OCI-M1 (cell line): ENCODE measurements at places on chromosomes 3 and 15.

DNA sequence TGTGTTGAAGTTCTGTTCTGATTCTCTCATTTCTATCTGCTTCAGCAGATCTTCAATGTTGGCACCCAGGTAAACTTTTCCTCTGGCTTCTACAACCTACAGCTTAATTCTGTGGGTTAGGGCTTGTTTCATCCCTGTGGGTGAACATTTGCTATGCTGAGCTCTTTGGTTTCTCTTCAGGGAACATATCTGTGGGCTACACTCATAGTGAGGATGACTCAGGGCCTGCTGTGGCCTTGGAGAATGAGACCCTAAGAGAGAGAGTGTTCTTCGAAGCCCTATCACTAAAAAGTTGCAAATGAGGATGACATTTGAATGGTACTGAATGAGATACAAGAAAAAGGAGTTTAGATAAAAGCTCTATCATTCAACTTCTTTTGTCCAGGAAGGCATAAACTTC is 346.2 kb upstream of the CBLB start:
- DNase-seq = peak; percentile 44

- DNase-seq = no peak
Observed at GRCh38 chr3:46670891-46671427, 22.5 kb downstream of the ALS2CL start.

GRCh38 chr3:186843039-186843432 is 526 bp downstream of the ADIPOQ start:
- DNase-seq = no peak

DNA sequence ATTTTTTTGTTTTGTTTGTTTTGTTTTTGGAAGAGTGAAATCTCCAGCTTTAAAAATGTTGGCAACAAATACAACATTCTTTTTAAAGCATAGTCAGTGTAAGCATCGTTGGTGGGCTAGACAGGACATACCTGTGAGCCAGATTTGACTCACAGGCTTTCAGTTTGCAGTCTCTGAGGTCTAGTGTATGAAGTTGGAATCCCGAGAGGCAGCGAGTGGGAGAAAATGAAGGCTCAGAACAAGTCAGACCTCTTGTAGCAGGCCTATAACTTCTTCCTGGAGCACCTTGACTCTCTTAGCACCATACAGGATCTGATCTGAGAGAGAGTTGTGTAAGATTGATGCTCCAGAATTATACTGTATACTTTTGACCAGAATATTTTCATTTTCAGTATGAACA is 60.2 kb downstream of the CNTN4 start:
- DNase-seq = no peak

- DNase-seq = no peak
Observed at GRCh38 chr3:26259176-26259575, 363.4 kb upstream of the LRRC3B start.

- DNase-seq = no peak
Observed at GRCh38 chr15:57540736-57541135, 51.0 kb upstream of the MYZAP start.

- no peak for DNase-seq
Observed at GRCh38 chr3:150697646-150698045, 6.1 kb downstream of the ERICH6 start.

- DNase-seq = no peak
Observed at GRCh38 chr15:66211670-66212562, 41.6 kb downstream of the MEGF11 start.

DNA sequence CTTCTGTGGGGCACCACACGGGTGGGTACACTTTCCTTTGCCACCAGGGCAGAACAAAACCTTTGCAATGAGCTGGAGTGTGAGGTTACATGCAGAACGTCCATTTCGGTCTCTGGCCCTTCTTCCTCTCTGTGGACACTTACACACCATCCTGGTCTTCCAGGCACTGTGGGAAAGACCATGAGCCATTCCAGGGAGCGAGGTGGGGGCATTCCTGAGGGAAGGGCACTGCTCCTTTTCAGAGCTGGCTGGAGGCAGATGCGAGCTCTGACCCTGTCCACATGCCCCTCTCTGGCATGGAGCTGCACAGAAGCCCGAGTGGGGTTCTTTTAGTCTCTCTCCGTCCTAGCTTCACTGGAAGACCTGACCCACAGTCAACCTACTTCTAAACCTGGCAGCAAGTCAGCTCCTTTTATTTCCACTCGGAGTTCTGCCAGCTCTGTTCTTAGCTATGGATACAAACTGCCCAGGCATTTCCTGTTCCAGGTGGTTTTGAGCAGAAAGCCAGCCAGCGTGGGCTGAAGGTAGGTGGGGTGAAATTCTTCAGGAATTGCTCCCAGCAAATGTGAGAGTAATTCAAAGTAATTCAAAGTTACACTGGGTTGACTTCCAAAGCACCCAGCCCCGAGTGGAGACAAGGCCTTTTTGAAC is 281.4 kb downstream of the ADAMTS17 start:
- DNase-seq = no peak

- no peak for DNase-seq
Observed at GRCh38 chr3:25380222-25380739, 47.8 kb upstream of the RARB start.

DNA sequence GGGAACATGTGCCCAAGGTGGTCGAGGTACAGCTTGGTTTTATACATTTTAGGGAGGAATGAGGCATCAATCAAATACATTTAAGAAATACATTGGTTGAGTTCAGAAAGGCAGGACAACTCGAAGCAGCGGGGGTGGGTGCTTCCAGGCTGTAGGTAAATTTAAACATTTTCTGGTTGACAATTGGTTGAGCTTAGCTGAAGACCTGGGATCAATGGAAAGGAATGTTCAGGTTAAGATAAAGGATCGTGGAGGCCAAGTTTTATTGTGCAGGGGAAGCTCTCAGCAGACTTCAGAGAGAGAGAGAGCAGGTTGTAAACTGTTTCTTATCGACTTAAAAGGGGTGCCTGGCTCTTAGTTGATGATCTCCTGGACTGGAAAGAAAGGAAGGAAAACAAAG is 11.3 kb downstream of the CPN2 start:
- DNase-seq = no peak

GRCh38 chr3:27025718-27026117 is 343.5 kb downstream of the NEK10 start:
- DNase-seq = no peak

- peak; percentile 86 for DNase-seq
Observed at GRCh38 chr3:43326891-43327581, 40.7 kb downstream of the SNRK start.

- DNase-seq = peak; percentile 58
Observed at GRCh38 chr3:12479919-12480427, 4.3 kb upstream of the TSEN2 start.

GRCh38 chr3:168052515-168052914 is 43.2 kb downstream of the GOLIM4 start:
- DNase-seq = no peak

DNA sequence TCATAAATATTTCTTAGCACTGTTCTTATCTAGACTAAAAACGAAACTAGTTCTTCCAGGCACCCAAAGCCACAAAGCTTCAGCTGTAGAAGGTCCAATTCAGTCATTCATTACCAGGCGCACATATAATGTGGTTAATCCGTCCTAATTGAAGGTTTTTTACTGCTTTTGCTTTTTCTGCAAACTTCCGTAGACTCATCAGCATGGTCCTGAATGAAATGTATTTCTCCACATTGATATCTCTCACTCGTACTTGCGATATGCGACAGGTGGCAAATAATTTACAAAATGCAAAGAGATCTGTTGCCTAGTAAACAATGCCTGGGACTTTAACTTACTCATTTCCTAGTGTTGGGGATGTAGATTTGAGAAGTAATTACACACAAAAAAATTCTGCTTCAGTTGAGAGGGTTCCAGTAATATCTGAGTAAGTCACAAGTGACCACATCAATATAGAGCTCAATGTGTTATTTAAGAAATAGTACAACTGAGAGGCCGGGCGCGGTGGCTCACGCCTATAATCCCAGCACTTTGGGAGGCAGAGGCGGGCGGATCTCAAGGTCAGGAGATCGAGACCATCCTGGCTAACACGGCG is 75.0 kb upstream of the MBNL1 start:
- DNase-seq = peak; percentile 76

DNA sequence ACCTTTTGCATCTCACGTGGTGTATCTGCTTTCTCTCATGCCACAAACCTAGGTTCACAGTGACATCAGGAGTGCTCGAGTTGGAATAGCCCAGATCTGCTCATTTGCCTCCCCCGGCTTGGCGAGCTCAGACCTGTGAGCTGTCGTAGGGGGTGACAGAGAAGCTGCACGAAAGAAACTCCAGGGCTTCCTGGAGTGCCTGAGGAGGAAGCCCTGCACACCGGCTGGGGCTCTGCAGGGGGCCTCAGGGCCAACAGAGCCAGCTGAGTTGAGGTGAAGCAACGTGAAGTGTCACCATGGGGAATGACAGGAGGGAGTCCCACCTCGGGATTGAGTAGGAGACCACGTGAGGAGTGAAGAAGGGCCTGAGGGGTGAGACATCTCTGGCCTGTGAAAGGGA is 62.5 kb downstream of the RPN1 start:
- DNase-seq = no peak

GRCh38 chr3:24135280-24135679 is 190.2 kb downstream of the NR1D2 start:
- DNase-seq = no peak
